Stimulated activated CD4-positive, alpha-beta T cell treated with anti-CD3 and anti-CD28 coated beads, Interleukin-1b, Interleukin-23, amount 100 ng/mL, for 1 hour (primary cell): ENCODE measurements at places on chromosomes 1 and 21.

DNA sequence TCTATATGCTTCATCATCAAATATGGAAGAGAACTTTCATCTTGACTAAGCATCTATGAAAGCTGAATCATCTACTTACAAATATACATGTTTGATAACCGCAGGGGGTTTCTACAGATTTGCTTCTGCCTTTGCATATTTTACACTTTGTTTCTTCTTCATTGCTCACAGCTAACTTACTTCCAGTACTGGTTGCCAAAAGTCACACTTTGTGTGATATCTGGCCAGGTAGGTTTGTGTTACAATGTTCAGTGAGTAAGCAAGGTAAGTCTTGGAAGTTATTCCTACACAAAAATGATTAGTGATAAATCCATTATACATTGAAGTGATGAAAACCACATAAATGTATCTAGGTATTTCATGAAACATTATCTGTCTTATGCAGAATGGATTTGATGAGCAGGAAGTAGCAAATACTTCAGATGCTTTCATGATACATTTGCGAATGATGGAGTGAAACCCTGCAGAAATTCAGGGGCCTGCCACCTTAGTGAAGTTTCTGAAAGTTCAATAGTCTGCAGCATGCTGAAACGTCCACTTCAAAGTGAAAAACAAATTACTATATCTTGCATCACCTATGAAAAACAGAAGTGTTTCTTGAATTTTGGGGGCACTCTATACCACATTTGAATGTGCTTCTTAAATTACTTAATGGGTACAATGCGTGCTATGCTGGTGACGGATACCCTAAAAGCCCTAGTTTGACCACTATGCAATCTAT lies 187.3 kb downstream of the ATP6V1G3 start:
- no peak for DNase-seq

- DNase-seq = no peak
Measured at GRCh38 chr1:97738270-97738669, 182.6 kb downstream of the DPYD start.

GRCh38 chr1:119133987-119134386 lies 6.5 kb downstream of the WARS2 start:
- DNase-seq = no peak

- no peak for DNase-seq
Measured at GRCh38 chr21:15164678-15165303, 100.0 kb upstream of the NRIP1 start.

GRCh38 chr1:24871306-24871901 lies 58.7 kb downstream of the RUNX3 start:
- no peak for DNase-seq

DNA sequence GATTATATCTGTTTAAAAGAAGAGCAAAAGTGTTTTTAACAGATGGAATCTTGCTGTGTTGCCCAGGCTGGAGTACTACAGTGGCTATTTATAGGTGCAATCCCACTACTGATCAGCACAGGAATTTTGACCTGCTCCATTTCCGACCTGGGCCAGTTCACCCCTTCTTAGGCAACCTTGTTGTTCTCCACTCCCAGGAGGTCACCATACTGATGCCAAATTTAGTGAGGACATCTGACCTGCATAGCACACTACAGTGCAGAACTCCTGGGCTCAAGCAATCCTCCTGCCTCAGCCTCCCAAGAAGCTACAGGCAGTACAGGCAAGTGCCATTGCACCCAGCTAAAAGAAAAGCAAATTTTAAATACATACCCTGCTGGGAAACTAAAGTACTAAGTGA lies 11.3 kb upstream of the NUP210L start:
- DNase-seq = no peak

DNA sequence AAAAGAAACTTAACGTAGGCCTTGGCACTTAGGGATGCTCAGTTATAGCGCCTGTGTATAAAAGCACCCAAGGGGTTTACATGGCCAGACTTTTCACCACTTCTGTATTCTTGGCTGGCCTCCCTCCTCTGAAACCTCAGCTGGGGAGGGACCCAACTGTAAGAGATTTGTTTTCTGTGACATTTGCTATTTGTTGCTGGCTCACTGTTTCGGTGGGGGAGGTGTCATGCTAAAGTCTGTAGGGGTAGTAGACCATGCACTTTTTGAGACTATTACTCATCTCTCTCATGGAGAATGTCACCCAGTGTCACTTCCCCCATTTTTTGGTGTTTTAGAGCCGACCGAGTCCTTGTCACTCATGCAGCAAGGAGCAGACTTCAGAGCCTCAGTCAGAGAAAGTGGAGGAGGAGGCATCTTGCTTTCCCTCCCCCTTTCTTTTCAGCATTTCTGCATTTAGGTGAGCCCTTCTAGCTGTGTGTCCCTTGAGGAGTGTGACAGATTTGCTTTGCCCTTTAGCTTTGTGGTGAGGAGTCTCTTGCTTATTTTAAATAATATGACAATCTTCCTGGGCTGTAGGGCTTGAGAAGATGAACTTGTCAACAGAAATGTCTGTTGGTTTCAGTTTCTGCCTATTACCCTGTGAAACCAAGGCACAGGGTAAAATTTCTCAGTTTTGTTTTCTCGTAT lies 160.1 kb downstream of the FASLG start:
- no peak for DNase-seq

DNA sequence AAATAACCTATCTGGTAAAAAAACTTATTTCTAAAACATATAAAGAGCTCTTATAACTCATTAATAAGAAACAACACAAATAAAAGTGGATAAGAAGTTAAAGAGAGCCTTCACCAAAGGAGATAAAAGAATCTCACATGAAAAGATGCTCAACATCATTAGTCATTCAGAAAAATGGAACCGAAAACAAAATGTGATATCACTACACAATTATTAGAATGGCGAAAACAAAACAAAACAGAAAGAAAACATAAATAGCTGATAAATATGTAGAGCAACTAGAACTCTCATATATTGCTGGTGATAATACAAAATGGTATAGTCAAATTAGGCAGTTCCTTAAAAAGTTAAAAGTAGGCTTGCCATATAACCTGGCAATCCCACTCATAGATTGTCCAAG lies 1109.3 kb downstream of the PLA2G4A start:
- no peak for DNase-seq

GRCh38 chr1:237748171-237748960 lies 142.4 kb downstream of the ZP4 start:
- DNase-seq = no peak

DNA sequence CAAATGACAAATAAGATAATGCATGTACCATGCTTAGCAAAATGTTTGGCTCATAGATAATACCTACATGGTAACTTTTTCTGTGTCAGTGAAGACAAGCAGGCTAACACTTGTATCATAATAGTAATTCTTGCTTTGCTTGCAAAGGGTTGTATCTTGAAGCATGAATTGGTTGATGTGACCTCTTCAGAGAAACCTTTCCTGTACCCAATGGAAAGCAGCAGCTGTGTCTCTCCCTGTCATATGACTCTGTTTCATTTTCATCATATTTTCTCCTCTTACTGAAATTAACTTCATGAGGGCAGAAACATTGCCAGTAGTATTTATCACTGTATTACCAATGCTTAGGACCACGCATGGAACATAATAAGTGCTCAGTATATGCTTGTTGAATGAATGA lies 4.4 kb downstream of the SH2D1B start:
- no peak for DNase-seq
